ENCODE measurements at places on chromosomes 4 and X.

- DNase-seq = no peak
Measured at GRCh38 chrX:17495052-17495451, 120.1 kb downstream of the NHS start.

GRCh38 chr4:103996064-103996463 is 276.3 kb upstream of the TACR3 start:
- DNase-seq = no peak

GRCh38 chr4:176422511-176422910 is 102.7 kb downstream of the SPCS3 start:
- no peak for DNase-seq

- DNase-seq = no peak
Measured at GRCh38 chrX:135114392-135114791, 5.9 kb downstream of the ETDB start.

DNA sequence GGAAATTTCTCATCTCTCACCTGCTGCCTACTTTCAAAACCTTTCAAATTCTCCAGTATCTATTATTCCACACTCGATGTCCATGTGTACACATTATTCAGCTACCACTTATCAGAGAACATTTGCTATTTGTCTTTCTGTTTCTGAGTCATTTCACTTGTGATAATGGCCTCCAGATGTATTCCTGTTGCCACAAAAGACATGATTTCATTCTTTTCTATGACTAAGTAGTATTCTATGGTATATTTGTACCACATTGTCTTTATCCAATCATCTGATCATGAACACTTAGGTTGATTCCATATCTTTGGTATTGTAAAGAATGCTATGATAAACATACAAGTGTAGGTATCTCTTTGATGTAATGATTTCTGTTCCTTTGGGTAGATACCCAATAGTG is 310.1 kb upstream of the SPOCK3 start:
- no peak for DNase-seq

- DNase-seq = no peak
Measured at GRCh38 chr4:19725130-19725529, 526.6 kb upstream of the SLIT2 start.

DNA sequence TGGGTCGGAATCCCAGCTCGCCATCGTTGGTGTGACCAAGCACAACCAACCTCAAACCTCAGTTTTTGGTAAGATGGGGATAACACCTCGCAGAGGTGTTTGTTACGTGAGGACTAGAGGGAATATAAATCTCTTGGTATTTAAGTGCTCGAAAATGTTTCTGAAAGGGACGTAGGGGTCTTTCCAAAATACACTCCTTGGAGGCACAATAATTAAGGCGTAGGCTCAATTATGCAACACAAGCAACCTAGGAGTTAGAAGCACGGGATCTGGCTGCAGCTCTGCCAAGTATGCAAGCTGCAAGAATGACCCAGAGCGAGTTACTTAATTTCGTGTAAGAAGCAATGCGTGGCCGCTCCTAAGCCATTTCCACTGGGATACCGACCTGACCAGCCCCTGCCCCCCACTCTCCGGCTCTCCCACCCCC is 552 bp downstream of the ADH5 start:
- DNase-seq = no peak

Measured in RCC 7860 (cell line).